Activated effector memory CD4-positive, alpha-beta T cell treated with anti-CD3 and anti-CD28 coated beads, Interleukin-2, amount 50 U/mL, for 16 hours (primary cell): ENCODE measurements at places on chromosomes 1 and 21.

DNA sequence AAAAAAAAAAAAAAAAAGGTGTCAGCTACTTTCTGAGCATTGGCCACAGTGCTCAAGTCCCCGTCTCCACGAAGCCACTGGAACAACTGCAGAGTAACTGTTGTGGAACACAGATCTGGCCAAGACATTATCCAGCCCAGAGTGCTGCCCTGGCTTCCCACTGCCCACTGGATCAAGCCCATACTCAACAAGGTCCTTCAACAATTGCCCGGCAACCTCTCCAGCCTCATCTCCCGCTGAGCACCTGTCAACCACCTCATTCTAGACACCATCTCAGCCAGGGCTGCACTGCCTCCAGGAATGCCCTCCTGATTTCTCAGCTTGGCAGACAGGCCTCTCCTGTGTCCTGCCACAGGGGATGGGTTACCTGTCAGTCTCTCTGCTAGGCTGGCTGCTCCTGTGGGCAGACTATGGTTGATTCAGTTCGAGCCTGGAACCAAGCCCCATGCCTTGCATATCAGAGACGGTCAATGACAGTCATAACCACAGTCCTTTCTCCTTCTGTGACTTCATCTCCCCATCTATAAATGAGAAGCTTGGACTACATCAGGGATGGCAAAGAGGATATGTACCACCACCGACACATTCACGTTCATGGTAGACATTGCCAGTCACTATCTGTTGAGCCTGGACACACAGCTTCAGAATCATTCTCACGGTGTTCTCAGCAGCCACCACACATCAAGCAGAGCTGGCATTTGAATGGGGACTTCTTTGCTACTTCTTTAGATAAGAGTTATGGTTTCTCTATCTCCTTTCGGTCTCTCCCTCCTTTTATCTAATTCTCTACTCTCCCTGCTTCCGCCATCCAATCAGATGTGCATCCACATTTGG is 76.9 kb downstream of the MRPL37 start:
- DNase-seq: no peak

DNA sequence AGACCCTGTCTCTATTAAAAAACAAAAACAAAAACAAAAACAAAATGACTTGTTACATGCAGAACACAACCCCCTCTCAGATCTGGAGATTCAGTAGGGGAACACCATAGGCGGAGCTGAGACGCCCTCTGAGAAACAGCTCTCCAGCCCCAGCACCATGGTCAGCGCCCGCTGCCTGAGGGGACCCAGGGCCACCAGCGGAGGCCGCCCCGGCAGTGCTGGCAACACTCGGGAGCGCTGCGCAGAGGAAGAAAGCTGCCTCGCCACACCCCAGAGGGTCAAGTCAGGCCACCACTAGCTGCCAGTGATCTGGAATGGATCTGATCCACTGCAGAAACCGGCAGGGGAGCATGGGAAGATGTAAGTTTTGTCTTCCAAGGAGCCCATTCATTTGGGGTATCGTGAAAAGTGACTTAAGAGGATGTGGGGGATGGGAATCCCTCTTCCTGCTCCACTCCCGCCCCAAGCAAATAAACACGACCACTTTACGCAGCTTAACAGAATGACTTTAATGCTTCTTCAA is 3.1 kb downstream of the ACTA1 start:
- peak; percentile 75 for DNase-seq

DNA sequence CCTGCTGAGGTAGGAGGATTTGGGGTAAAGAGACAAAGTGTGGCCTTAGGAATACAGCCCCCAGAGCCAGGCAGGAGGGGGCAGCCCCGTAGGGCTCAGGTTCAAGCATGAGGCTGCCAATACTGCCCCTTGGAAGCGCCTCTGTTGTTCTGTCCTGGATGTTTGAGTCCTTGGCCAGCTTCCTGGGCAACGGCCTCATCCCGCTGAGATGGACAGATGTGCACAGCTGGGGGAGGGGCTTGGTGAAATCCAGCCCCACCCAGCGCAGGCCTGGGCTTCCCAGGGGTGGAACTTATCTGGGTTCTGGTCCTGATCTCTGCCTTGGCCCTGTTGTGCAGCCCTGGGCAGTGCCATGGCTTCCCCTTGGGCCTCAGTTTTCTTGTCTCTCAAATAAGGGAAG is 34.8 kb upstream of the MAN1C1 start:
- DNase-seq: no peak

GRCh38 chr1:205701420-205701819 is 21.1 kb upstream of the SLC45A3 start:
- no peak for DNase-seq

DNA sequence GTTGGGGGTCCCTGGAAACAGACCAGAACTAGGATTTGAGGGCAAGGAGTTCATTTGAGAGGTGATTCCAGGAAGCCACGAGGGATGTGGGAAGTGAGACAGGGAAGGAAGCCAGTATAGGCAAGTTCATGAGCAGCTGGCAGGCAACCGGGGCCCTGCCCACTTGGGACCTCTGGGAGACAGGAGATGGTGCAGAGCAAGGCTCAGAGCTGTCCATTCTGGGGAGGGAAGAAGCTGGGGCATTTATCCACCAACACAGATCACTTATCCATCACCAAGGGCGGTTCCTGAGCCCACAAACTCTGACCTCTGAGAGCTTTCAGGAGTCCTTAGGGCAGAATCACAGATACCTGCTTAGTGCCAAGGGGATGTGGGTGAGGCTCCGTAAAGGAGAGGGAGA is 16.8 kb downstream of the EDN2 start:
- no peak for DNase-seq

- DNase-seq: no peak
These were observed 16.4 kb downstream of the RPS6KA1 start for GRCh38 chr1:26545969-26546323.

- DNase-seq: no peak
These were observed 10.8 kb upstream of the ASCL5 start for GRCh38 chr1:201137579-201138310.

DNA sequence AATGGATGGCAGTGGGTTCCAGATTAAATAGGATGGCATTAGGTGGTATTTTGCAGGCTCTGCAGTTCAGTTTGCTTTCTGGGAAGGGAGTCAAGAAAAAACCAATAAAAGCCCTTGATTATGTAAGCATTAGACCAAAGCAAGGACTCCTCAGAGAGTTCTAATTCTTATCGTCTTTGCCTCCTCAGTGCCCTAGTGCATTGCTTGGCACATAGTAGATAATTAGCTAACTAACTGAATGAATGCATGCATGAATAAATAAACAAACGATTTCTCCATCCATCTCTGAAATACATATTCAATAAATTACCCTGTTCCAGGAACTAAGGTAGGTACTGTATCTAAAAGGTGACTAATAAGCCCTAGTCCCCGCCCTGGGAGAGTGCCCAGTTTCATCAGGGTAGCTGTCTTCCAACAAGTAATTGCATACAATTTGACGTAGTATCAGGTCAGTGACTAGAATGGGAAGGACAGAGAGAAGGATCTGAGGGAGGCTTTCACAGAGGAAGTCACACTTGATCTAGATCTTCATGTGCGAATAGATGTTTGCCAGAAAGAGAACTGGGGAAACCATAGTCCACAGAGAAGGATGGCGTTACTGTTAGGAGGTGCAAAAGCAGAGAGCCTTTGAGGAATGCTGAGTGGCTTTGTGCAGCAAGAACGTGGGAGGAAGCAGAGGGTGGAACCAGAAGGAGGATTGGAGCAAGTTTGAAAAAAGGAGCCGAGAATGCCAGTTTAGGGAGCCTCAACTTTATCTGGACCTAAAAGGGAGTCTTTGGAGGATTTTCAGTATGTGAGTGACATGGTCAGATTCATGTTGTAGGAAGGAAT is 111.4 kb downstream of the TBX19 start:
- no peak for DNase-seq

DNA sequence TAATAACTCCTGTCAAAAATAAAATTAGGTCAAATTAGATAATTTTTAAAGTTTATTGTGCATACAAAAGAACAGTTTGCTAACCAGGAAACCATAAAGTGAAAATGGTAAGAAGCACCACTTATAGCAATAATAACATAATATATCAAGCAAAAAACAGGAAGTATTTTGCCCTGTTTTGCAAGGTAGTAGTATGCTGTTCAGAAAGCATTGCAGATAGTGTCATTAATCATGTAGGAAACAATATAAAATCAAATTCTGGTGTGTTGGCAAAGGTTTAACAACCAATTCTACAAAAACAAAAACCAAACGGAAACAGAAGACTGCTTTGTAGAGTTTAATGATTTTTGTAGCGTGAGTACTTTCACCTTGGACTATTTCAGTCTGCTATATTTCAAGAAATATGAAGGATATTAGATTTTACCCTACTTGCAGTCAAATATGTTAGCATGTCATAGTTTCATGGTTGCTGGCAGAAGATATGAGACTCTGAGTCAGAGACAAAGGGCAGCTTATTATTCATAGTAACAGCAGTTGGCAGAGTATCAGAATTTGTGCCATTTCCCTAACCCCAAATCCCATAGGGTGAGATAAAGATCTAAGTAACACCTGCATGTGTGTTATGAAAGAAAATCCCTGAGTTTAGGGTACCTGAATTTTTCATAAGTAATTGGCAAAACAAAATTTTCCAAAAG is 729.0 kb upstream of the BRINP3 start:
- no peak for DNase-seq
